ENCODE measurements at places on chromosomes 5 and 9. TPM values are rescaled to one million over a fixed set of nuclear protein-coding genes. Genes with fewer than 3 reads are reported as not detected.

The GFI1B gene
- 0.50 TPM for total RNA-seq

The SLC1A3 gene
- 456 TPM for total RNA-seq

The LTC4S gene
- total RNA-seq, result 1.9 TPM

The SPOCK1 gene
- 31.8 TPM for total RNA-seq

The OLFM1 gene
- 125 TPM for total RNA-seq

The CSNK1A1 gene
- total RNA-seq, result 310 TPM

The SHROOM1 gene
- total RNA-seq, result 6.3 TPM

The C5 gene
- total RNA-seq, result 9.7 TPM

Measured in spinal cord (tissue), 10 donors.